HS-5 (cell line): ENCODE measurements at places on chromosomes 4 and X.

- no peak for DNase-seq
These were observed 72.8 kb downstream of the GRXCR1 start for GRCh38 chr4:42965326-42965725.

DNA sequence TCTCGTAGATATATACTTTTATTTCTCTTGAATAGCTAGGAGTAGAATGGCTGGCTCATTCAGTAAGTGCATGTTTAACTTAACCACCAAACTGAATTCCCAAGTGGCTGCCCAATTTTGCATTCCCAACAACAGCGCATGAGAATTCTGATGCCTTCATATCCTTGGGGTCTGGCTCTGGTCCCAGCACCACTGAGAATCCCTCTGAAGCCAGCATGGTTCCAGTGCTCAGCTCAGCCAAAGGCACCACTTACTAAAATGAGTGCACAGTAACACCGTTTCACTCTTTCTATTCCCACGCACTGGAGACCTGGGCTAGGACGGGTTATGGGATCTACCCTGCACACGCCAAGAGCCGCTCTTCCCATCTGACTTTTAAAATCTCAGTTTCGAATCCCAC lies 60.4 kb downstream of the CASP3 start:
- DNase-seq, result no peak

- no peak for DNase-seq
These were observed 16.6 kb downstream of the CENPVL2 start for GRCh38 chrX:51665981-51666380.

GRCh38 chr4:99180382-99181070 lies 36.4 kb upstream of the ADH4 start:
- peak; percentile 51 for DNase-seq

GRCh38 chr4:100898844-100899243 lies 381.0 kb upstream of the EMCN start:
- no peak for DNase-seq

DNA sequence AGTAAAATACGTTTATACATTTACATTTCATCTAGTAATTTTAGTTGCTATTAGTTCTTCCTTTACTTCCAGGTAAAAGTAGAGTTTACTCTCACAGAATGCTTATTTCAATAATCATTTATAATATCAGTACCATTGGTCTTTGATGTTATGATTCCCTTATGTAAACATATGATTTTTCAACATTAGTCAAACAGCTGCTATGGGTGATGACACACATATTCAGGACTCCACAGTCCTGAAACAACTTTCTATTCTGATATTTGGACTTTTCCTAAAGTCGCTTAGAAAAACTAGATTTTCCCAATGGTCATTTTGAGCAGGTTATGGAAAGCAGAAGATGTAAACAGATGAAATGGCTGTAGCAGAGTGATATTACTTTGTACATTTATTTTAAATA lies 369.8 kb downstream of the UNC5C start:
- DNase-seq, result no peak

DNA sequence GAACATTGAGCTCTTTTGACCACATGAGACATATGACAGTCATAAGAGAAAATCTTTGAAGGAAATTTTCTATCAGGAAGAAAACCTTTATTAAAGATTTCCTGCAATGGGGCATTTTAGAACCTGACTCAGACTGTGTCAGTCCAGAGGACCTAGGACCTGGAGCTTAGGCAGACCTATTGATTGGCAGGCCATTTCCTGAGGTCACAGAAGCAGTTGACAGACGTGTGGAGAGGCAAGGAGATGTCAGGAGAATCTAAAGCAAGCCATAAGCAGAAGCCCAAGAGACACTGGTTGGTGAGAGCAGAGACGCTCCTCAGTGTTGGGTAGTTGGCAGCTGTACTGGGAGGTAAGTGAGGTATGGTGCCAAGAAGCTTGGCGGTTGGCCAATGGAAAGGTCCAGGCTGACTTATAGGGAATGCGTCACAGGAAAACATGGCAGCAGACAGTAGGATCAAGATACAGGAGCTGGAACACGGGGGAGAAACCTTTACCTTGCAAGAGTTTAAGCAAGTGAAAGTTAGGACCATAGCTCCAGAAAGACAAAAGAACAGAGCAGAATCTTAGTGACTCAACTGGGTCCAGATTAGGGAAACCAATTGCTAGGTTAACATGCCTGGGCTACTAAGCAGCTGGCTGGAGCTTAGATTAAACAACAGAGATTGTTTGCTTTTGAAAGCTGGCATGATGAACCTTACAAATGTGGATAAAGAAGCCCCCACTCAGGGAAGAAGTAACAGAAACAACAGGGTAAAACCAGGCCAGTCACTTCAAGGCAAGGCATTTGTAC lies 18.6 kb downstream of the PALLD start:
- no peak for DNase-seq

GRCh38 chr4:38254825-38255224 lies 294.6 kb downstream of the PTTG2 start:
- DNase-seq, result no peak

- no peak for DNase-seq
These were observed 14.6 kb upstream of the PRSS12 start for GRCh38 chr4:118367361-118367760.

DNA sequence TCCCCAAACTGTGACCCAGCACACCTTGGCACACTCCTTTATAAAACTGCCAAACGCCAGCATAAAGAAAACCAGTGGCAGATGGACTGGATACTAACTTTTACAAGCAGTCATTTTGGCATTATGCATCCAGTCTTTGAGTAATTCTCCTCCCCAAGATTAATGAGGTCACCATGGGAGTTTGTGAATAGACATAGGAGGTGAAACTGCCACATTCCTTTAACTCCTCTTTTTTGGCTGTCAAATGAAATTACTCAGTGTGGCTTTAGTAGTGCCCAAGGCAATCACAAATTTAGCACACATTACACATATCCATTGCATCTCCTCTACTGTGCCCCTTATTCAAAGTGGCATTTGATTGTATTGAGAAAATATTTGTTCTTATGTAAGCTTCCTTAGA lies 315.3 kb upstream of the FGF13 start:
- no peak for DNase-seq

DNA sequence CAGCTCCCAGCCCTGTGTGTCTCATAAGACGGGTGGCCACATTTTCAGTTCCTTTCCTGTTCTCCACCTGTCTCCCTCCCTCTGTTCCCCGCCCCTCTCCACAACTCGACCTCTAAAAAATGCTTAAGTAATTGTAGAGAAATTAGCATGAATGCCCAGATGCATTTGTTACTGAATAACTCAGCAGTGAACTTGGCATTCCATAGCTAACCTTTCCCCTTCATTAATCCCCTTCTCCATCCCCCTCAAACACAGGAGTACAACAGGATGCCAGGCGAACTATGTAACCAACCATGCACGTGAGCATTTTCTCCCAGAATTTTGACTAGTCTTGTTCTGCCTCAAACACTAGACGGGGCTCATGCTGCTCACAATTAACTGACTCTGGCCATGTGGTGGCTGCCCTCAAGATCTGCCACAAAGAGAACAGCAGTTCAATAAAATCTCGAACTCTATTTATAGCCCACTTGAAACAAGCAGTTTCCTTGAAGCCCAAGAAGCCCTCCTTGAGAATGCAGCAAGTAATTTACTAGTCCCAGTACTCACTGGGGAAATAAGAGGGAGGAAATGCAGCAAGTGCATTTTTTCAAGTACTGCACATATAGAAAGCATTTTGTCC lies 351.2 kb downstream of the ARHGAP24 start:
- no peak for DNase-seq

DNA sequence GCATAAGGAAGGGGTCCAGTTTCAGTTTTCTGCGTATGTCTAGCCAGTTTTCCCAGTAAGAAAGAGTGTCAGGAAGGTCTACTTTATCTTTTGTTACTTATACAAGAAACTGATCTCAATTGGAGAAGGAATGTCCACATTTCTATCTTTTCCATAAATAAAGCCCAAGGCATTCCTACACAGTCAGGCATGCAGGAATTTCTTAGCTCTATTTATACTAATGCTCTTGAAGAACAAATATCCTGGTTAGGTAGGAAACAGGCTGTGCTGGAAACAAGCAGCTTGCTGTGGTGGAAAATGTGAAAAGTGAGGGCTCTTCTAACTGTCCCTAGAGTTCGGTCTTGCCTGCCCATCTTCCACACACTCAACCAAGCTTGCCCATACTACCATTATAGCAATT lies 37.9 kb upstream of the PITX2 start:
- DNase-seq, result no peak

- no peak for DNase-seq
These were observed 387.3 kb downstream of the SPRY1 start for GRCh38 chr4:123783921-123784320.

GRCh38 chrX:153340111-153340510 lies 6.2 kb downstream of the ZNF275 start:
- DNase-seq, result no peak

- no peak for DNase-seq
These were observed 78.1 kb downstream of the SRPX start for GRCh38 chrX:38142610-38143009.

GRCh38 chrX:108163333-108164082 lies 71.9 kb downstream of the ATG4A start:
- DNase-seq, result no peak

GRCh38 chrX:136780763-136781162 lies at the start of gene ARHGEF6:
Gene ARHGEF6, minus strand, starts transcription at chrX:136780932. Its CDS starts 50 bp downstream, at chrX:136780882.
- DNase-seq, result no peak

GRCh38 chrX:132834109-132834508 lies 124.3 kb downstream of the HS6ST2 start:
- no peak for DNase-seq

DNA sequence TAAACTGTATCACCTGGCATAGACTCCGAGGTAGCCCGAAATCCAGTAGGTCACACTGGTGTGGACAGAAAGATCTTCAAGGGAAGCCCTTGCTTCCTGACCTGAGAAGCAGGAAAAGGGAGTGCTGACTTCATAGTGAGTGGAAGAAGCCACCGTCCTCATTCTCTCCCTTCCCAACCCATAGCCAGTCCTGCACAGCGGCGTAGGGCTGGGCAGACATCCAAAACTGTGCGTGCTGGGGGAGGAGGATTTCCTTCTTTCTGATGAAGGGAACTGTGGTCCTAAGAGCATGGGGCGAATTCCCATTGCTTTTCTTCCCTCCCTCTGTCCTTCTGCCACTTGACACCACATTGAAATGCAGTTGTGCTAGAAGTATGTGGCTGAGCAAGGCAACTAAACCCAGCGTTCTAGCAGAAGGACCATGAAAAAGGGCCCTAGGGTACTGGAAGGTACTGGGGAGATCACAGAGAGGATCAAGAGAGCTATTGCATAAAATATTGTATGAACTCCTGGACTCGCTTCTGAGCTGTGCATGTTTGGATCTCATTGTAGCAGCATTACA lies 66.9 kb downstream of the STOX2 start:
- no peak for DNase-seq

- DNase-seq, result no peak
These were observed 645 bp downstream of the AMMECR1 start for GRCh38 chrX:110317061-110317819.

DNA sequence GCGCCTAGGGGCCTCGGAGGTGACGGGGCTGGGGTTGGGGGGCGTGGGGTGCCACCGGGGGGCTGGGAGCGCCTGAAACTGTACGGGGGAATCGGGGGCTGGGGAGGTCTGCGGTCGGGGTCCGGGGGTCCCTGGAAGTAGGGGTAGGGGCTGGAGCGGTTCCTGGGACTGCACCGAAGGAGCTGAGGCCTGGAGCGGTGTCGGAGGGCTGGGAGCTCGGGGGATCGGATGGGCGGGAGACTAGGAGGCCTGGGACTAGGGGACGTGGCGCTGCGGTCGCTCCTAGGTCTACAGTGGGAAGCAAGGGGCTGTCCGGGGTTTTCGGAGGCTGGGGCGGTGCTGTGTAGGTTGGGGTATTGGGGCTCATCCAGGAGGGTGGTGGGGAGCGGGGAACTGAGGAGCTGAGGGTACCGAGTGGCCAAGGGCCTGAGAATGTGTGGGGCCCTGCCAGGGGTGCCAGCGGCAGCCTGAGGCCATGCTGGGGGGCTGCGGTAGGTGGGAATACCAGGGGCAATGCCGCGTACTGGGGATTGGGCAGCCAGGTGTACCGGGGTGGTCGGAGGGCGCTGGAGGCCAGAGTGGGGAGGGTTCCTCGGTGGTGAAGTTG lies 562 bp downstream of the AKAP17A start:
- DNase-seq, result no peak

DNA sequence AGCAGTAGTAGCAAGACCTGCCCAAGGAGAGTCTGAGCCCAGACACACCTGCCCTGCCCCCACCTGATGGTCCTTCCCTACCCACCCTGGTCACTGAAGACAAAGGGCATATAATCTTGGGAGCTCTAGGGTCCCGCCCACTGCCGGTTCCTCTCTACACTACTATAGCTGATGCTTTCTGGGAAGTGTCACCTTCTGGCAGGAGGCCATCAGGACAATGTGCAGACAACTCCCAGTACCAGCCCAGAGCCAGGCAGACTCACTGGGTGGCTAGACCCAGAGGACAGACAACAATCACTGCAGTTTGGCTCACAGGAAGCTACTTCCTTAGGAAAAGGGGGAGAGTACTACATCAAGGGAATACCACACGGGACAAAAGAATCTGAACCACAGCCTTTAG lies 312.7 kb downstream of the SPRY1 start:
- DNase-seq, result no peak

DNA sequence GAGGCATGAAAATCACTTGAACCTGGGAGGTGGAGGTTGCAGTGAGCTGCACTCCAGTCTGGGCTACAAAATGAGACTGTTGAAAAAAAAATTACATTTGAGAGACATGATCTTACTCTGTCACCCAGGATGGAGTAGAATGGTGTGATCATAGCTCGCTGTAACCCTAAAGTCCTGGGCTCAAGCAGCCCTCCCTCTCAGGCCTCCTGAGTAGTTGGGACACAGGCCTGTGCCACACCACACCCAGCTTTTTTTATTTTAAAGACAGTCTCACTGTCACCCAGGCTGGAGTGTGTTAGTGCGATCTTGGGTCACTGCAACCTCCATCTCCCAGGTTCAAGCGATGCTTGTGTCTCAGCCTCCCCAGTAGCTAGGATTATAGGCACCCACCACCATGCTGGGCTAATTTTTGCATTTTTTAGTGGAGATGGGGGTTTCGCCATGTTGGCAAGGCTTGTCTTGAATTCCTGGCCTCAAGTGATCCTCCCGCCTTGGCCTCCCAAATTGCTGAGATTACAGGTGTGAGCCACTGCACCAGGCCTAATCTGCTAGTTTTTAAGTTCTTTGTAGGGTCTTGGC lies 6.1 kb downstream of the RPS3A start:
- DNase-seq, result no peak

- no peak for DNase-seq
These were observed 375.7 kb upstream of the AADAT start for GRCh38 chr4:170465429-170465828.

- no peak for DNase-seq
These were observed 1.9 kb downstream of the NEUROG2 start for GRCh38 chr4:112513971-112514646.

GRCh38 chrX:44101281-44101680 lies 128.1 kb upstream of the NDP start:
- DNase-seq, result no peak
